GM18507 (cell line): ENCODE measurements at places on chromosomes 1 and 21.

DNA sequence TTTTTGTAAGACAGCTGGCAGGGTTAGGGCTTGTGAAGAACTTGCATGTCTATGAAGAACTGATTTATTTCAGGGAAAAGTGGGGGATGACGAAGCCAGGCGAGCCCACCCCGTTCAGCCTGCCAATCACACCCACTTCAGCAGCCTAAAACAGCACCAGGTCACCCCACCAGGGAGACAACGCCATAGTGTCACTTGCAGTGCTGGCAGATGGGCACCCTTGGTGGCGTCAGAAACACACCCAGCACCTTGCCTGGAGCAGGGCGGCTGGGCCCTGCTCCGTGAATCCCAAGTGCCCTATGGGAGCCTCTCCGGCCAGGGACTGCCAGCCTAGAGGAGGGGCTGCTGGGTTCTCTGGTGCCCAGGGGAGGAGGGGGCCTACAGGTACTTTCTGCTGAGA lies 5.0 kb upstream of the NADK start:
- no peak for DNase-seq

- peak; percentile 47 for DNase-seq
Measured at GRCh38 chr1:19240673-19241538, 10.4 kb downstream of the EMC1 start.

GRCh38 chr1:89557956-89558355 lies 33.3 kb downstream of the LRRC8B start:
- no peak for DNase-seq

GRCh38 chr1:45490121-45490625 lies 790 bp downstream of the TESK2 start:
- DNase-seq, result no peak

- no peak for DNase-seq
Measured at GRCh38 chr1:20470194-20470593, 15.8 kb downstream of the CAMK2N1 start.

- DNase-seq, result no peak
Measured at GRCh38 chr1:192628396-192629057, 7.4 kb upstream of the RGS13 start.

DNA sequence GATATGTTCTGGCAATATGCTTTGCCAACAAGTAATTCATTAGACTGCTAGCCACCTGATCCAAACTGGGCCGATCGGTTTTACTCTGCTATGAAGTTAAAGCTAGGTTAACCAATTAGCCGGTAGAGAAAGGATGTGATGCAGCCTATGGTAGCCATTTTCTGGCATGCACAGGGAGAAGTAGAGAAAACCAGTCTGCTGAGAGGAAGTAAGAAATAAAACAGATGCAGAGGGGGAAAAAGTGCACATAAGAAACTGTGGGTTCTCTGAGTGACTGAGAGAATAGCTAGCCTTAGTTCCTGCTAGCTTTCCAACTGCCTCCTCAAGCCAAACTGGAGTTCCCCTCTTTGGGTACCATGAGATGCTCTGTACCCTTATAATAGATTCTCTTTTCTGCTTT lies 52.8 kb downstream of the ARID4B start:
- DNase-seq, result peak; percentile 18

- DNase-seq, result no peak
Measured at GRCh38 chr1:160131803-160132565, 16.4 kb downstream of the ATP1A2 start.

DNA sequence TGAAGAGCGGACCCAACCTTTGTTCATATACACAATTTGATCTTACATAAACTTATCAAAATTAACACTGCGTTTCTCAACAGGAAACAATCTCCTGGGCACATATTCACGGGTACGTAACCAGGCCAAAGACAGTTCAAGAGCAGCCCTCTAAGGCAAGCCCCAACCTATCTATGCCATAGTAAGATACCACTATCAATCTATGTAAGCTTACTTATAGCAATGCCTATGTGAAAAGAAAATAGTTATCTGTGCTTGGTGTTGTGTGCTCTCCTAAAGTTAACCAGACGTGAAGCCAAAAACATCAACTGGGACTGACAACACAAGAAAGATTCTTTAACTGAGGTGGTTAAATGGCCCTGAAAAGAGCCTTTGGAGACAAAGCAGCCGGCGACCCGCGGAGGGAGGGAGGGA lies 49.4 kb upstream of the BOLA1 start:
- no peak for DNase-seq

- DNase-seq, result no peak
Measured at GRCh38 chr1:59730302-59730701, 84.4 kb upstream of the HOOK1 start.

DNA sequence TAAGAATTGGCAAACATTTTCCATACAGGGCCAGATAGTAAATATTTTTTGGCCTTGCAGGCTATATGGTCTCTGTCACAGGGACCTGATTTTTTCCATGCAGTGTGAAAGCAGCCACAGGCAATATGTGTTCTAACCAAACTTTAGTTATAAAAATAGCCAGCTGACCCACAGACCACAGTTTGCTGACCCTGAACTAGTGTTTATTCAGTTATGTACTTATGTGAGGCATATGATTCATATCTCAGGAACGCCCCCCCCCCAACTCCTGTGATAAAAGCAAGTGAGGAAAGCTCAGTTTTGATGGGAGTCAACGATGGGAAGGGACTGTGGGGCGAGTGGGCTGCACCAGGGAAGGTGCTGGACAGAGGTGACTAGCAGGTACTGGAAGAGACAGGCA lies 80.1 kb downstream of the HMGB4 start:
- no peak for DNase-seq

GRCh38 chr1:224687465-224687864 lies 71.3 kb downstream of the CNIH3 start:
- DNase-seq, result no peak

DNA sequence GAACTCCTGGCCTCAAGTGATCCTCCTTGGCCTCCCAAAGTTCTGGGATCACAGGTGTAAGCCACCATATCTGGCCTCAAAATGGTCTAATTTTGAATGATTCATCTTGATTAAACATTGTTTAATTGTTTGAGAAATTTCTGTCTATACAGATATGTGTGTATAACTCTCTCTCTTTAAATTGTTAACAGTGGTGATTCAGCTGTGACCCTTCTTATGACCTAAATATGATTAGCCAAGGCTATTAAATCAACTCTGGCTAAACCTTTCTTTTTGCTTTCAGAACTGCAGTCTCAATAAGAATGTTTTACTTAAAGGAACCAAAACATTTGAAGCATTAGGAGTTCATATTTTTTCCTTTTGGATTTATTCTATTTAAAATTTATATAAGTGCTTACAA lies 19.2 kb upstream of the B3GALT5 start:
- no peak for DNase-seq

DNA sequence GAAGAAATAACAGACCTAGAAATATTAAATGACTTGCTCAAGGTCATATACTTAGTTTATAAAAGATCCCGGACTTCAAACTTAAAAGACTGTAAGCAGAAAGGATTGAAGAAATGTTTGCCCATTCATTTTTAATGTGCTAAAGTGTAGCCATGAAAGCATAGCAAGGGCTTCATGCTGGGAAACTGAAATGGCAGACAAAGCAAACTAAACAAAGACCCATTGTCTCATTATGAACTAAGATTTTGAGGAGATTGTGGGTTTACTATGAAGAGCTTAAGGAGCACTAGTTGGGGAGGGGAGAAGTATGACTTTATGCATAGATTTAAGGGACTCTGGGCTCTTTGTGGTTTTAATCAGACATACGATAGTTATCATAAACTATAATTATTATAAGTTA lies 26.3 kb downstream of the ADAMTS1 start:
- no peak for DNase-seq

DNA sequence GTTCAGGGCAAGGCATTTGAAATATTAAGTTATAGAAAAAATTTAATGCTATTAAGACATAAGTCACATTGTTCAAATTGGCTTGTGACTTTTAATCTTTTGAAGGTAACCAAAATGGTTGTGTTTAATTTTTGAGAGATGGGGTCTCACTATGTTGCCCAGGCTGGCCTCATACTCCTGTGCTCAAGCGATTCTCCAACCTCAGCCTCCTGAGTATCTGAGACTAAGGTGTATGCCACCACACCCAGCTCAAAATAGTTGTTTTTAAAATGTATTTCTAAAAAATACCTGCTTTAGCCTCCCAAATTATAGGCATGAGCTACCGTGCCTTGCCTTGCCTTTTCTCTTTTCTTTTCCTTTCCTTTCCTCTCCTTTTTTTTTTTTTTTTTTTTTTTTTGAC lies 26.0 kb upstream of the CHAF1B start:
- DNase-seq, result no peak
